Peyer's patch (tissue), 4 donors: ENCODE measurements at places on chromosomes 2 and 18. TPM values are rescaled to one million over a fixed set of nuclear protein-coding genes. Genes with fewer than 3 reads are reported as not detected.

RPS27A gene
- total RNA-seq, result 518 TPM

NEURL3 gene
- not detected for total RNA-seq

DYSF gene
- total RNA-seq, result 2.8 TPM

ADAM23 gene
- total RNA-seq, result 0.47 TPM

PASK gene
- 29.6 TPM for total RNA-seq

PIK3C3 gene
- 41.2 TPM for total RNA-seq

MARS2 gene
- total RNA-seq, result 5.8 TPM

MFF gene
- total RNA-seq, result 108 TPM

GALNT13 gene
- total RNA-seq, result 2.4 TPM

CHPF gene
- total RNA-seq, result 122 TPM

SERPINB3 gene
- total RNA-seq, result not detected

CTAGE1 gene
- not detected for total RNA-seq

GALNT5 gene
- total RNA-seq, result 10.6 TPM

KCNG2 gene
- not detected for total RNA-seq

CCDC85A gene
- 1.7 TPM for total RNA-seq

FLACC1 gene
- not detected for total RNA-seq

DNER gene
- total RNA-seq, result 2.5 TPM

SH3RF3 gene
- 1.1 TPM for total RNA-seq

TGFA gene
- 51.6 TPM for total RNA-seq
